Fibroblast of skin of left biceps (primary cell): ENCODE measurements at places on chromosomes 13 and 19.

- DNase-seq = no peak
Measured at GRCh38 chr19:29745253-29745652, 30.2 kb upstream of the C19orf12 start.

DNA sequence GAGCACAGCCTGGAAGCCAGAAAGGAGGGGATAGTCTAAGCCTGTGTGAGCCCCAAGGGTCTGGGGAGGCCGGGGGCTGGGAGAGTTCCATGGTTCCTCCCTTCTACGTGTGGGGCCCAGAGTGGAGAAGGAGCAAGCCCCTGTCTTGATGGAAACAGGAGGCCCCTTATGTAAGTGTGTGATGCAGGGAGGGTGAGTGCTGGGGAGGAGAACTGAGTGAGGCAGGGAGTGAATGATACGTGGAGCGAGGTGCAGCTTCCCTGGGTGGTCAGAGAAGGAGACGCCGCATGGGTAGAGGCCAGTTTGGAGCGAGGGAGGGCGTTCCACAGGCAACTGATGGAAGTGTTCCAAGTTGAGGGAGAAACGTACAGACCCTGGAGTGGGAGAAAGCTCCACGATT is 16.0 kb downstream of the MAG start:
- DNase-seq = no peak

GRCh38 chr13:101473458-101473857 is 21.0 kb downstream of the ITGBL1 start:
- DNase-seq = no peak

DNA sequence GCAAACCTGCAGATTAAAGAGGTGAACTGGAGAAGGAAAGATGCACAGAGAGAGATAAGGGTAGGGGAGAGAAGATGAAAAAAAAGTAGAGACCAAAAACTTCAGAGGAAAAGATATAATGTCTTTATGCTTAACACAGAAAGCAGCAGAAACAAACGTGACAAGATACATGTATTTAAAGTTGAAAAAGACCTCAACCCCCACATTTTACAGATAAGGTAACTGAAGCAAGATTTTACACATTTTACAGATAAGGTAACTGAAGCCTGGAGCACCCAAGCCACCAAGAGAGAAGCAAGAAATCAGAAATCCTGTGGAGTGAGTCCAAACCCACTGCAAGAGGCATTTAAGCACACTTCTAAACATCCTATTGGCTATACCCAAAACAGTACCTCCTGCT is 185.3 kb downstream of the TBC1D4 start:
- DNase-seq = no peak

DNA sequence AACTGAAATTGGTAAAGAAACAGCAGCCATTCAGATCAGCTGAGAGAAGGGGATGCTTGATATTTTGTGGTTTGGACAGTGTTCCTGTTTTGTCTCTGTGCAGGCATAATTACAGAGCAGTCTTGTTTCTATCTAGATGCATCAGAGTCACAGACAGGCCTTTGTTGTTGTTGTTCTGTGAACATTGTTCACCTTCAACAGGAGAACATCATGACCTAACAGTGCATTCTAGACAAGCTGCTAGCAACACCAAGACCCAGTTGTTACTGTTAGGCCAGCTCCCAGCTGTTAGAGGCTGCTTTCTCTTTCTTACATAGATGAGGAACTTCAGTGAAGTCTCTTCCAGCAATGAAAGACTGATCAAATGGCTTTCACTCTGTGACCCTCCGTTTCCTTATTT is 8.5 kb upstream of the LSR start:
- DNase-seq = no peak

DNA sequence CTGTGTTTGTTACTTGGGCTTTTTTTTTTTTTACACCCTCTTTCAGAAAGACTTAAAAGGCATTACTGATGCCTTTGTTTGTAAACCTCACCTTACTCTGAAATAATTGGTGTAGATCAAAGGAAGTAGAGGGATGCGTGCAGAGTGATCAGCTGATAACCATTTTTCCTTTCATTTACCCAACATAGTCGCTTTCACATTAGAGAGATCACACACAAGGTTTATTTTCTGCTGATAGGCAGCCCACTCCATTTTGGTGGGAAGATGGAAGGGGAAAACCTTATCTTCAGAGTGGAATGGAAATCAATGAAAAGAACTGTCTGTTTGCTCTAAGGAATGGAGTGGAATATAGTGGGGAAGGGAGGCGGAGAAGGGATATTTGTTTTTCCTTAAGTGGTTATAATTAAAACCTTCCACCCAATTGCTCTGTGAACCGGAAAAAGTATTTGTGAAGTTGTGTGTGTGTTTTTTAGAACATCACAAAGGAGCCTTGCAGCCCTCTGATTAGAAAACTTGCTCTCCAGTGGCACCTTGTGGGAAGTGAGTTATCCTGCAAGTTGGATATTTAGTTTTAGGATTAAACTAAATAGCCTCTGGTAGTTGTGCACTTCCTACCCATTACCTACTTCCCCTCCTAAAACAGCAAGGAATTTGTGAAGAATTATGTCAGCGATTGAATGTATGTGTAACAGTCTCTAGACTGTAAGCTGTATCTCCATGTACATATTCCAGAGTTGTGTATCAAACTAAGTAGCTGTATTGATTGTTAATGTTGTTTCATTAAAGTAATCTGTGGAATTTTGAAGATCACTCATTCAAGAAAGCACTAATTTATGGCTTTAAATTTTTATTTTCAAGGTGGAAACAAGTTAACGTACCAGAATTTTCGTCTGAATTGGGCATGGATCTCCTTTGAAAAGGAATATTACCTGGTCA is 76.8 kb downstream of the FREM2 start:
- DNase-seq = no peak

GRCh38 chr13:39281539-39282150 is 243.4 kb downstream of the NHLRC3 start:
- DNase-seq = no peak

- DNase-seq = no peak
Measured at GRCh38 chr19:11204943-11205349, 7.6 kb upstream of the KANK2 start.
